Mesothelial cell of epicardium (in vitro differentiated cells): ENCODE measurements at places on chromosomes 16 and 17. TPM values are rescaled to one million over a fixed set of nuclear protein-coding genes. Genes with fewer than 3 reads are reported as not detected.

CACNG5 gene
- total RNA-seq: not detected in 3 replicates

ZNF423 gene
- 19.0 to 20.3 TPM (median 19.8 TPM) in 3 replicates for total RNA-seq

GRCh38 chr17:63816669-63817068, 10.6 kb upstream of the PSMC5 start:
- DNase-seq: no peak

SOX9 gene
- total RNA-seq: 43.2 to 47.8 TPM (median 47.1 TPM) in 3 replicates

PRKCB gene
- total RNA-seq: 0.27 to 0.38 TPM (median 0.27 TPM) in 3 replicates

DNA sequence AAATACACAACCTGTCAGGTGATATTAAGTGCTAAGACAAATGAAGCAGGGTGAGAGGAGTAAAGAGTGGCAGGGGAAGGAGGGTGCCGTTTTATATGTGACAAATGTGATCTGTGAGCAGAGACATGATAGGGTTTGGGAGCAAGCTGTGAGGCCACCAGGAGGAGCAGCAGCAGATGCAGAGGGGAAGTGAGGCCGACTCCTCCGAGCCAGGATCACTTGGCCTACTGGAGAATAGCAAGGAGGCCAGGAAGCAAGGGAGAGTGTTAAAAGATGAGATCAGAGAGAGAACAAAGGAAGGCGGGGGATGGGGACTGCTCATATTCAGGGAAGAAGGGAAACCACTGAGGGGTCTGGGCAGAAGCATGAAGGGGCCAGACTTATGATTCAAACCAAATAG, 129.4 kb downstream of the TANGO6 start:
- DNase-seq: no peak

CCL2 gene
- 53.5 to 62.4 TPM (median 57.1 TPM) in 3 replicates for total RNA-seq
